Sciatic nerve (tissue), 2 donors: ENCODE measurements at places on chromosomes 2 and 18. TPM values are rescaled to one million over a fixed set of nuclear protein-coding genes. Genes with fewer than 3 reads are reported as not detected.

- no peak for DNase-seq
These were observed 60.7 kb downstream of the USP34 start for GRCh38 chr2:61410185-61410584.

- DNase-seq, result no peak
These were observed 25.4 kb downstream of the WDR75 start for GRCh38 chr2:189466656-189467055.

GRCh38 chr18:13700153-13700552, 26.2 kb downstream of the FAM210A start:
- no peak for DNase-seq

GRCh38 chr2:95314598-95314963, 17.4 kb downstream of the KCNIP3 start:
- no peak for DNase-seq

GRCh38 chr2:61876400-61876799, 12.1 kb downstream of the CCT4 start:
- no peak for DNase-seq

- no peak for DNase-seq
These were observed 546.4 kb upstream of the SOX11 start for GRCh38 chr2:5145801-5146200.

GRCh38 chr2:206728277-206729199, 10.3 kb upstream of the DYTN start:
- DNase-seq, result no peak

GRCh38 chr2:162103443-162104009, 29.5 kb upstream of the DPP4 start:
- no peak for DNase-seq

DNA sequence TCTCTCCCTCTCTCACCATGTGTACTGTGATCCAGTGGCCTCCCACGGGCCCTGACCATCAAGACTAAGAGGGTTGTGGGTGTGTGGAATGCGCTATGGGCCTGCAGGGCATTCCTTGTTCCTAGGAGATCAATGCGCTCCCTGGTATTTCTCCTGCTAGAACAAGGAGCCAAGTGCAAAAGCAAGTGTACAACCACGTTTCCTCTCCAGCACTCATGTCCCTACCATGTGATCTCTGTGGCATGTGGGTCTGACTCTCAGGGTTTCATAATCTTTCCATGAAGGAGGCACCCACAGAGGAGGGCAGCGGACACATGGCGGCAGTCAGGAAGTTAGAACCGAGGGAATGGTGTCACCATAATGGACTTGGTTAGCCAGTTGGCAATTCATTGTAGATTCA, 91.4 kb downstream of the MAPK4 start:
- no peak for DNase-seq

GRCh38 chr2:101782427-101782792, 84.9 kb downstream of the MAP4K4 start:
- no peak for DNase-seq

DNA sequence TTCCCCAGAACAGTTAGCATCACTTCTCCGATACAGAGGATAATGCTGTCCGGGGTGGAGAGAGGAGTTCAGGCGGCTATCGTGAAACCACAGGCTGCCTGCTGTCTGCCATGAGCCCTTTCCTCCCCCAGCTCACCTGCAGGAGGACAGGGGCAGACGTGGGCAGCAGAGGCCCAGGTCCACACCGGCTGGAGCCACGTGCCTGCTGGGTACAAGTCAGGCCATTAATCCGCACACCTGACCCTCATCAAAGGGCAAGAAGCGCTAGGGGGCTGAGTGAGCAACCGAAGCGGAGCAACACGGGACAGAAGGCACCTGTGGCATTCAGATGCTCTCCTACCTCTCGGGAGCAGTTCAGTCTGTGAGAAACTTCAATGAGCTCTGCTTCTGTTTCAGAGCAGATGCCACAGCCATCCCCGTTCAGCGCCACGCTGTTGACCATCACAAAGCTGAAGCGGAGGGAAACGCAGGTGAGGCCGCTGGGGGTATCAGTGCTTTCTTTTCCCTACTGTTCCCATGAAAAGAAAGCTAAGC, 21.5 kb downstream of the MPPE1 start:
- no peak for DNase-seq

DNA sequence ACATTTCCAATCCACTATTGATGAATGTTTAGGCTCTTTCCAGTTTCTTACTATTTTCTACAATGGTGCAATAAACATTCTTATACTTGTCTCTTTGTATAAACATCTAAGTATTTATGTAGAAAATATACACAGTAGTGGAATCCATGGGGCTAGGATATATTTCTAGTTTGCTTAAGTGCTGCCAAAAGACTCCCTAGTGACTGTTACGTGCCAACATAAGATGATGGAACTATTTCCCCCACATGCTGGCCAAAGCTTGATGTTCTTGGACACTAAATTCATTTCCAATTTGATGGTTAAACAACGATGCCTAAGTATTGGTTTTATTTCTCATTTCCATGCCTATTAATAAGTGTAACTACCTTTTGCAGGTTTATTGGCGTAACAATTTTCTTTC, 378.4 kb upstream of the HNRNPA3 start:
- no peak for DNase-seq

- DNase-seq, result no peak
These were observed 39.3 kb upstream of the NRXN1 start for GRCh38 chr2:51071191-51071590.

- no peak for DNase-seq
These were observed 37.6 kb downstream of the CCBE1 start for GRCh38 chr18:59659508-59660170.

DNA sequence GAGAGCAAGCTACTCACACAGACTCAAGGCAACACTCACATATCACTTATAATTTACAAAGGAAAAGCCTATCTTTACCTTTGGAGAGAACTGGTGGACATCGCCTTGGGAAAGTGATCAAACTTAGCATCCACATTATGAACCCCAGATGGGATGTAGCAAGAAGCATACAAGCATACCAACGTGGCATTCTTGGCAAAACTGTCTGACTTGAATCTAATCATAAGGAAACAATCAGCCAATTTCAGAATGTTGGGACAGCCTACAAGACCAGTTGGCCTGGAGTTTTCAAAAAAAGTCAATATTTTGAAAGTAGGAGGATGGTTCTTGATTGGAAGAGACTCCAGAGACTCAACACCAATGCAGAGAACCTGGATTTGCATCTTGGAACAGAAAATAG, 79.1 kb upstream of the PMAIP1 start:
- DNase-seq, result no peak

- DNase-seq, result no peak
These were observed 34.8 kb upstream of the ITM2C start for GRCh38 chr2:230829959-230830358.

DNA sequence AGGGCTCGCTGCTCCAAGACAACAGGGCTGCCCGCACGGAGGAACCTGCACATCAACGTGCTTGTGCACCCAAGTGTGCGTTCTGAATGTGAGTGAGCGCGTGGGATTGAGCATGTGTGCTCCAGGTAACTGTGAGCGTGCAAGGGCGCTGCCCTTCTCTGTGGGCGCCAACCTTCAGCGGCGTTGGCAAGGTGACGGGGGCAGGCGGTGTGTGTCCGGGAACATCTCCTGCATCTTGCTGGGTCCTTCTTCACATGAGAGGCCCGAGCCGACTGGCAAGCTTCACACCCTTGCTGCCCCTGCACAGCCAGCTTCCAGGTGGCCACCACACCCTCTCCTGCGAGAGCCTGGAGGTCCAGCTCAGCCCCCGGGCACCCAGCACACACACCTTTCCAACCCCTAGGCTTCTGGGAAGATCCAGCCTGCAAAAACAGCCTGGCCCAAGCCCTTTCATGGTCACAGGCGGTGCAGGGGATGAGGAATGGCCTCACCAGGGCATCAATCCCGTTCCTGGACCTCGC, 220.9 kb downstream of the HDAC4 start:
- DNase-seq, result peak; percentile 52

- DNase-seq, result no peak
These were observed 16.0 kb upstream of the SERPINE2 start for GRCh38 chr2:224055101-224055500.

GRCh38 chr2:63820969-63821368, 20.7 kb upstream of the UGP2 start:
- no peak for DNase-seq

- no peak for DNase-seq
These were observed 49.0 kb downstream of the CERKL start for GRCh38 chr2:181607629-181608590.

- no peak for DNase-seq
These were observed 59.4 kb upstream of the SOS1 start for GRCh38 chr2:39179974-39180960.

GRCh38 chr2:60512062-60512622, 41.3 kb downstream of the BCL11A start:
- no peak for DNase-seq

- DNase-seq, result no peak
These were observed 29.5 kb downstream of the METTL8 start for GRCh38 chr2:171404261-171404660.

GRCh38 chr2:168165397-168165796, 82.0 kb downstream of the STK39 start:
- no peak for DNase-seq

DNA sequence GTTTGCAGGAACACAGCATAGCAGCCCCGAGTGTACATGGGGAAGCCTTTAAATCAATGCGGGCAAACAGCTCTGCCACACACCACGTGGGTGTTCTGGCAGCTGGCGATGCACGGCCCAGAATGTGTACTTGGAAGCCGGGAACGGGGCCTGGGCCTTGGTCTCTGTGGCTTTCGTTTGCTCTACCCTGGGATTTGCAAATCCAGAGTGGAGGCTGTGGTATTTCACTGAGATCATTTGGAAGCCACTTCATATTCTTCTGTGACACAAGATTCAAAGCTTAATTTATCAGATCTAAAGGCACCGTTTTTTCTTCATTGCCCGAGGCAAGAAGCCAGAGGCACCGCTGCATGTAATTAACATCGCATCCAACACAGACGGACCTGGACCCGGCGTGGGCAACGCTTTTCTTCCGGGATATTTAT, 246.3 kb upstream of the MYT1L start:
- DNase-seq, result no peak

DNA sequence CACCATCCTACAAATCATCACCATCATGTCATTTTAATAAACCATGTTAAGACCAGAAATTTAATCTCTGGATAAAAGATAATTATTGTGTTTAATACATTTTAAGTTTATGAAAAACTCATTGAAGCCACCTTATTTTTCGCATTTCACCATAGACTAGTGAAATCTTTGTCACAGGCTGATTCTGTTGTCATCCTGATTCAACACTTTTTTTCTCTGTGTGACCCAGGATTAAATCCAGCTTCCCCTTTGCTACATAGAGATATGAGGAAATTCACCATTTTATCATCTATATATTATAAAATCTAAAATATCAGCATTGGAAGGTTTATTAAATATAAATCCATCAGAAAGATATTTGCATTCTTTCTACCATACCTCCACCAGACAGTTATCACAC, 29.2 kb upstream of the MRO start:
- no peak for DNase-seq

DNA sequence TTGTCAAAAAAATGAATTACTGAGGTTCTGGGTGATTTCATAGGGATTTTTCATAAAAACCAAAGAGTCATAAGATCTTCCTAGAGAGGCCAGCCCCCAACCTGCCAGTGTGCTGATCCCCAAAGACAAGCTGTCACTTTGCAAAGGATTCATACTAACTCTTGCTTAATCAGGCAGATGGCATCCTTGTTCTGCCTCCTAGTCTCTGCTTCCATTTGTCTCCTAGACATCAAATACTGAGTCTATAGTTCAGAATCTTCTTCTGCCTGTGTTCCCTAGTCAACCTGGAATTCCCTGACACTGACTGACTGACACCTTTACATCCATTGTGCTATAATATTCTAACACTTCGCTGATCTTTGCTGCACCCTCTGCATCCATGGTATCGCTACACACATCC, 84.9 kb downstream of the SLC8A1 start:
- no peak for DNase-seq

- no peak for DNase-seq
These were observed 4.7 kb upstream of the C2orf72 start for GRCh38 chr2:231032575-231033140.

GRCh38 chr2:176027806-176028205, 25.7 kb upstream of the LNPK start:
- DNase-seq, result no peak

GRCh38 chr2:158321264-158321663, 135.3 kb downstream of the CCDC148 start:
- DNase-seq, result no peak

DNA sequence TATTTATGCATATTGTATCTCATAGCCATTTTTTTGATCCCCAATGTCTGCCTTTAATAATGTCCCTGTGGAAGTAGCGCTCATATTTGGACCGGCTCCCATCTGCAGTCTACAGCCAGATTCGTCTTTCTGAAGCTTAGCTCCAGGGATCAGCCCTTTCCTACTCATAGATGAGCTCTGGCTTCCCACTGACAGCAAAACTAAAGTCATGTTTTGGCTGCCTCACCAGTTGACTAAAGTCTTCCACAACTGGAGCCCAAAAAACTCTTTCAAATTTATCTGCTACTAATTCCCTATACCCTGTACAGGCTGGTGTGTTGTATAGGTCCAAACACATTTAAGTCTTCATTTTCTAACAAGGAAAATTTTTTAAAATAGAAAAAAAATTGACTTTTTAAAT, 294.2 kb upstream of the HNMT start:
- no peak for DNase-seq

GRCh38 chr2:139099721-139100120, 319.5 kb upstream of the NXPH2 start:
- DNase-seq, result no peak

DNA sequence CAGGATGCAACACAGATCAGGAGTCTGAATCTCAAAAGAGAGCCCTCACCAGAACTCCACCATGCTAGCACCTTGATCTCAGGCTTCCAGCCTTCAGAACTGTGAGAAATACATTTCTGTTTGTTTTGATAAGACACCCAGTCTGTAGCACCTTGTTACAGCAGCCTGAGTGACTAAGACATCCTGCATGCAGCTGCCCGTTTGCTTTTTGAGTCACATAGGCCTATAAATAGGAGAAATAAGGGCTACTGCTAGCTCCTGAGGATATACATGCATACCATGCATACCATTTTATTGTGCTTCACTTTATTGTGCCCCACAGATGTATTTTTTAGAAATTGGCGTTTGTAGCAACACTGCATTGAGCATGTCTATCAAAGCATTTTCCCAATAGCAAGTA, 337.8 kb downstream of the CDH2 start:
- no peak for DNase-seq

DNA sequence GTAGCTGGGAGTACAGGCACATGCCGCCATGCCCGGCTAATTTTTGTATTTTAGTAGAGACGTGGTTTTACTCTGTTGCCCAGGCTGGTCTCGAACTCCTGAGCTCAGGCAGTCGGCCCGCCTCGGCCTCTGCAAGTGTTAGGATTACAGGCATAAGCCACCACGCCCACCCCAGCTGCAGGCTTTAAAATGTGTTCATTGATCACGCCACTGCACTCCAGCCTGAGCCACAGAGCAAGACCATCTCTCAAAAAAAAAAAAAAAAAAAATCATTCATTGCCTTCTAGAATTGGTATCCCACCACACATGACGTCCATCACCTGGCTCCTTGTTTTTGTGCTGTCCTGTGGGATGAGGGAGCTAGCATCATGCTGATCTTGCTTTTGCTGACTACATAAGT, 127.4 kb downstream of the VIT start:
- no peak for DNase-seq

CCDC85A gene
- total RNA-seq, result 3.9 TPM

MORN2 gene
- total RNA-seq, result 13.0 TPM

ATG9A gene
- 39.9 TPM for total RNA-seq

SIX3 gene
- total RNA-seq, result not detected

HRH4 gene
- 0.36 TPM for total RNA-seq

MYO5B gene
- total RNA-seq, result 9.9 TPM

GYPC gene
- total RNA-seq, result 89.2 TPM

PRSS56 gene
- total RNA-seq, result not detected

CNGA3 gene
- total RNA-seq, result not detected

CHPF gene
- 33.4 TPM for total RNA-seq

SCYGR3 gene
- not detected for total RNA-seq

CHRND gene
- total RNA-seq, result not detected

APCDD1 gene
- 43.1 TPM for total RNA-seq
